ENCODE measurements at places on chromosomes 1 and 21.

DNA sequence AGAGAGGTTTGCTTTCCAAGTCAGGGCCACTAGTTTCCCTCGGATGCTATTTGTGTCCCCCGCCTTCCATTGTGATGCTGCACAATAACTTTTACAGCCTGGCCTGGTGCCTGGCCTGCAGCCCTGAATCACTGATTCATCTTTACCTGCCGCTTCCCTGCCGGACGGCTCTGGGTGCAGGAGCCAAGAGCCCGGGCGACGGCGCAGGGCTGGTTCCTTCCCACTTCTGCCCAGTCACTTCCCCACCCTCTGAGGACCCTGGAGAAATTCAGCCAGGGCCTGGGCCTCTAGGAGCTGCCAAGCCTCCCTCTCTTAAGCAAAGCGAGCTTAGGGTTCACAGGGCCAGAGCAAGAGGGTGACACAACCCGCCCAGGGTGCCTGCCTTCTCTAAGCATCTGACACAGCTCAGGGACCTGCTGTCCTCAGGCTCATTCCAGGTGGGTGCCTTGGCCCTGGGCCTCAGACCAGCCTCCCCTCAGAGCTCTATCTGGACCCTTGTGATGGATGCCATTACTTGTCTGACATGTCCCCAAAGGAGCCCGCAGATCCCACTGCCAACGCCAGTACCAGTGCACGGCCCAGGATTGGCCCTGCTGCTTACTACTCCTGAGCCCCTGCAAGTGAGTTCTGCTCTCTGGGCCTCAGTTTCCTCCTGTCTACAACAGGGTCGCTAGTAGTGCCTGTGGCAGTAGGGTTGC, 381.0 kb upstream of the VAMP3 start:
- H3K4me1 ChIP-seq, result no peaks in the 10 kb centered on the region
- H3K27me3 ChIP-seq, result peaks cover 4% of the 10 kb centered on the region
- no peak overlapping the region for H3K4me3 ChIP-seq
- H3K36me3 ChIP-seq, result no peaks in the 10 kb centered on the region
- no peak for DNase-seq

GRCh38 chr1:1353389-1354151, 4.4 kb upstream of the DVL1 start:
- peaks cover 20% of the 10 kb centered on the region for H3K4me1 ChIP-seq
- no peak for DNase-seq
- peaks cover 12% of the 10 kb centered on the region for H3K27me3 ChIP-seq
- H3K27ac ChIP-seq, result no peak overlapping the region
- H3K4me3 ChIP-seq, result no peak overlapping the region

GRCh38 chr1:14668538-14668937, 70.1 kb downstream of the KAZN start:
- H3K36me3 ChIP-seq, result no peaks in the 10 kb centered on the region
- no peak overlapping the region for H3K27ac ChIP-seq
- DNase-seq, result no peak
- H3K4me1 ChIP-seq, result no peaks in the 10 kb centered on the region
- H3K4me3 ChIP-seq, result no peak overlapping the region
- H3K27me3 ChIP-seq, result peaks cover 1% of the 10 kb centered on the region

- no peaks in the 10 kb centered on the region for H3K36me3 ChIP-seq
- no peak overlapping the region for H3K4me3 ChIP-seq
- no peak overlapping the region for H3K27ac ChIP-seq
- no peaks in the 10 kb centered on the region for H3K4me1 ChIP-seq
Measured at GRCh38 chr1:34768856-34769255, 9.3 kb downstream of the GJB4 start.

- H3K4me1 ChIP-seq, result peaks cover 9% of the 10 kb centered on the region
- no peak for DNase-seq
- H3K36me3 ChIP-seq, result no peaks in the 10 kb centered on the region
- H3K4me3 ChIP-seq, result no peak overlapping the region
- H3K27ac ChIP-seq, result no peak overlapping the region
Measured at GRCh38 chr1:239803781-239804180, 287.9 kb upstream of the FMN2 start.

DNA sequence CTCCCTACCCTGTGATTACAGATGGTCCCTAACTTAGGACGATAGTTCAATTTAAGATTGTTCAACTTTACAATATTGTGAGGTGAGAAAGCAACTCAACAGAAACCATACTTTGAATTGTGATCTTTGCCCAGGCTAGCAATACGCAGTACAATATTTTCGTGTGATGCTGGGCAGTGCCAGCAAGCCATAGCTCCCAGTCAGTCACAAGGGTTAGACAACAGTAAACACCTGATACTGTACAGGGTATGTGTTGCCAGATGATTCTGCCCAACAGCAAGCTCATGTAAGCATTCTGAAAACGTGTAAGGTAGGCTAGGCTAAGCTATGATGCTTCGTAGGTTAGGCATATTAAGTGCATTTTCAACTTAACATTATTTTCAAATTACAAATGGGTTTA, 11.9 kb downstream of the GPBP1L1 start:
- peaks cover 10% of the 10 kb centered on the region for H3K36me3 ChIP-seq
- DNase-seq, result no peak
- H3K27ac ChIP-seq, result no peak overlapping the region
- peaks cover 65% of the 10 kb centered on the region for H3K4me1 ChIP-seq
- H3K4me3 ChIP-seq, result no peak overlapping the region

DNA sequence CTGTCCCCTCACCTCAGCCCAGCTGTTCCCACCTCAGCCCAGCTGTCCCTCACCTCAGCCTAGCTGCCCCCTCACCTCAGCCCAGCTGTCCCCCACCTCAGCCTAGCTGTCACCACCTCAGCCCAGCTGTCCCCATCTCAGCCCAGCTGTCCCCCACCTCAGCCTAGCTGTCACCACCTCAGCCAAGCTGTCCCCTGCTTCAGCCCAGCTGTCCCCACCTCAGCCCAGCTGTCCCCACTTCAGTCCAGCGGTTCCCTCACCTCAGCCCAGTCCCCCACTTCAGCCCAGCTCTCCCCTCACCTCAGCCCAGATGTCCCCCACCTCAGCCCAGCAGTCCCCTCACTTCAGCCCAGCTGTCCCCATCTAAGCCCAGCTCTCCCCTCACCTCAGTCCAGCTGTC, 88.4 kb upstream of the CSF3R start:
- H3K36me3 ChIP-seq, result no peaks in the 10 kb centered on the region
- H3K27me3 ChIP-seq, result peaks cover 24% of the 10 kb centered on the region
- no peak overlapping the region for H3K27ac ChIP-seq
- no peaks in the 10 kb centered on the region for H3K4me1 ChIP-seq
- H3K4me3 ChIP-seq, result no peak overlapping the region
- no peak for DNase-seq

GRCh38 chr21:36297938-36298572, 21.9 kb upstream of the MORC3 start:
- H3K27ac ChIP-seq, result peak overlapping the region; percentile 89
- DNase-seq, result peak; percentile 78
- H3K27me3 ChIP-seq, result no peaks in the 10 kb centered on the region
- H3K4me1 ChIP-seq, result peaks cover 23% of the 10 kb centered on the region
- peaks cover 4% of the 10 kb centered on the region for H3K36me3 ChIP-seq
- peak overlapping the region; percentile 49 for H3K4me3 ChIP-seq

DNA sequence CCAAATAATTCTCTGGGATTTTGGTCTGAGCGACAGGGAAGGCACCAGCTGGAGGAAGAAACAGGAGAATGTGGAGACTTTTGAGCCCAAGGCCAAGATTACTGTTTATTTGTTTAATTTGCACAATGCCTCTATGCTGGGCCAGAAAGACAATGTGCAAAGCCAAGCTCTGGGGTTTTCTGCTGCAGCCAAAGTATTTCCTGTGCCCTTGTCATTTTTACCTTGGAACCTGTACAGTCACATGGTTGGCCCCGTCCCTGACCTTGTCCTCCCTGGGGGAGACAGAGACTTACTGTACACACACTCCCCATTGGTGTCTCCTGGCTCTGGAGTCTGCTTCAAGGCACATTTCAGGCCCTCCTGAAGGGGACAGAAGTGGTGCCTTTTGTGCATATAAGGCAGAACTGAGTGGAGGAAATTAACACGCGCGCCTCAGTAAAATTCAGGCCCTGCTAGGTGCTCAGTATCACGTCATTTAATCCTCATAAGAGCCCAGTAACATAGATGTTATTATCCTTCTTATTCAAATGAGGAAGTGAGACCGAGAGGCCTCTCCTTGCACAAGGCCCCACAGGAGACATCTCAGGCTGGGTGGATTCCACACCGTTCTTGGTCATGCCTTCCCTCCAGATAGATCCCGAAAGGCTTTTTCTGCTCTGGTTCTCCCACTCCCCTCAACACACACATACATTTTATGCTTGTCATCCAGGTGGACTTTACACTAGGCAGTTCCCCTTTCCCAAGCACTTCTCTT, 21.1 kb downstream of the C1orf115 start:
- H3K4me1 ChIP-seq, result no peaks in the 10 kb centered on the region
- DNase-seq, result no peak
- H3K27ac ChIP-seq, result no peak overlapping the region
- H3K36me3 ChIP-seq, result no peaks in the 10 kb centered on the region
- H3K27me3 ChIP-seq, result peaks cover 2% of the 10 kb centered on the region
- no peak overlapping the region for H3K4me3 ChIP-seq

DNA sequence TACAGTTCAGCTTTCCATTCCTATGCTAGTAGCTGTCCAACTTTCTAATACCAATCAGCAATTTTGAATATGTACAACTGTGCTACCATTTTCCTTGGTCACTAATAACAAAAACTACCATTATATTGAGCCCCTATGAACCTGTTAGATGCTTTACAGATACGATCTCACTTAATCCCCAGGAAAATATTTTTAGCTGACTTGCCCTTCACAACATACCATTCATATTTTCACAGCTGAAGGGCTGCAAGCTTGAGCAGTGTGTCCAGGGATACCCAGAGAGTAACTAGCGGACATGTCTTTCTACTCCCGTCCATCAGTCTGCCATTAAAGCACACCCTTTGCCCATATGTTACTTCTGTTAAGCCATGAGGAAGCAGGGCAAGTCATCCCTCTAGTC, 140.5 kb downstream of the SPATA46 start:
- no peaks in the 10 kb centered on the region for H3K4me1 ChIP-seq
- H3K27me3 ChIP-seq, result peaks cover 16% of the 10 kb centered on the region
- H3K27ac ChIP-seq, result no peak overlapping the region

- H3K4me3 ChIP-seq, result no peak overlapping the region
- H3K27me3 ChIP-seq, result no peaks in the 10 kb centered on the region
- H3K27ac ChIP-seq, result no peak overlapping the region
- DNase-seq, result no peak
- H3K4me1 ChIP-seq, result no peaks in the 10 kb centered on the region
- H3K36me3 ChIP-seq, result no peaks in the 10 kb centered on the region
Measured at GRCh38 chr1:164637461-164638375, 78.7 kb downstream of the PBX1 start.

DNA sequence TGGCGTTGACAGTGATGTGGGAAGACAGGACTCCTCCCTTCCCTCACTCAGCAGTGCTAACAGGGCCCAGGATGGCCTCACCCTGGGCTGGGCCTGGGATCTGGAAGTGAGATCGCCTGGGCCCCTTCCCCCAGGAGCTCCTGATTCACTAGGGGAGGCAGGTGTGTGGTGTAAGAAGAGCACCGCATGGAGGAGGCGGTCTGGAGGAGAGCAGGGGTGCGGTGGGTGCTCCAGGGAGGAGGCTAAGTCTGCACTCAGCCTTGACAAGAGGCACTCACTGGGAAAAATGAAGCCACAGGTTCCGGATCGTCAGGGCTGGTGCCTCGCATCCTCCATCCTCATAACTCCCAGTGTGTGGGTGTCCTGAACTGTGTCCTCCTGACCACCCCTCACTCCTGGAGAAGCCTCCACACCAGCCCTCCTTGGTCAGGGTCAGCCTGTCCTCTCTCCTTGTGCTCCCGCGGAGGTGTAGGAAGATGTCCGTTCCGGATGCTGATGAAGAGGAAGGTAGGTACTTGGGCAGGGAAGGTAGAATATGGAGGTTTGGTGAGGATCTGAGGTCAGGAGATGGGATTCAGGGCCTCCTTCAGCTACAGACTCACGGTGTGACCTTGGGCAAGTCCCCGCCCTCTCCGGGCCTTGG, 142.1 kb upstream of the WNT4 start:
- peaks cover 17% of the 10 kb centered on the region for H3K27me3 ChIP-seq
- no peak overlapping the region for H3K27ac ChIP-seq
- no peaks in the 10 kb centered on the region for H3K36me3 ChIP-seq
- H3K4me1 ChIP-seq, result peaks cover 4% of the 10 kb centered on the region
- DNase-seq, result no peak

GRCh38 chr1:247204177-247204647, 32.4 kb upstream of the ZNF124 start:
- peaks cover 91% of the 10 kb centered on the region for H3K36me3 ChIP-seq
- no peaks in the 10 kb centered on the region for H3K27me3 ChIP-seq
- no peak overlapping the region for H3K4me3 ChIP-seq
- peaks cover 33% of the 10 kb centered on the region for H3K4me1 ChIP-seq
- no peak for DNase-seq
- no peak overlapping the region for H3K27ac ChIP-seq

- H3K36me3 ChIP-seq, result no peaks in the 10 kb centered on the region
- DNase-seq, result no peak
- H3K4me1 ChIP-seq, result peaks cover 3% of the 10 kb centered on the region
- no peak overlapping the region for H3K4me3 ChIP-seq
Measured at GRCh38 chr1:81803431-81804110, 2.8 kb downstream of the ADGRL2 start.

GRCh38 chr1:19042675-19043578, 86.5 kb upstream of the IFFO2 start:
- peaks cover 14% of the 10 kb centered on the region for H3K4me1 ChIP-seq
- H3K36me3 ChIP-seq, result no peaks in the 10 kb centered on the region
- H3K27ac ChIP-seq, result no peak overlapping the region
- DNase-seq, result peak; percentile 62

- peak; percentile 55 for DNase-seq
- H3K27me3 ChIP-seq, result no peaks in the 10 kb centered on the region
- peaks cover 48% of the 10 kb centered on the region for H3K36me3 ChIP-seq
- H3K4me3 ChIP-seq, result no peak overlapping the region
- no peak overlapping the region for H3K27ac ChIP-seq
- peaks cover 14% of the 10 kb centered on the region for H3K4me1 ChIP-seq
Measured at GRCh38 chr1:176073524-176074157, 133.4 kb downstream of the COP1 start.

GRCh38 chr1:246269466-246269865, 237.6 kb downstream of the SMYD3 start:
- H3K36me3 ChIP-seq, result peaks cover 4% of the 10 kb centered on the region
- DNase-seq, result no peak
- H3K4me3 ChIP-seq, result no peak overlapping the region
- H3K4me1 ChIP-seq, result no peaks in the 10 kb centered on the region
- no peak overlapping the region for H3K27ac ChIP-seq

Data from activated CD8-positive, alpha-beta T cell treated with anti-CD3 and anti-CD28 coated beads for 36 hours (primary cell).